Neural progenitor cell (in vitro differentiated cells): ENCODE measurements at places on chromosomes 13 and 19. TPM values are rescaled to one million over a fixed set of nuclear protein-coding genes. Genes with fewer than 3 reads are reported as not detected.

GRCh38 chr19:35352177-35352447, 4.4 kb downstream of the FFAR1 start:
- no peak for DNase-seq

DNA sequence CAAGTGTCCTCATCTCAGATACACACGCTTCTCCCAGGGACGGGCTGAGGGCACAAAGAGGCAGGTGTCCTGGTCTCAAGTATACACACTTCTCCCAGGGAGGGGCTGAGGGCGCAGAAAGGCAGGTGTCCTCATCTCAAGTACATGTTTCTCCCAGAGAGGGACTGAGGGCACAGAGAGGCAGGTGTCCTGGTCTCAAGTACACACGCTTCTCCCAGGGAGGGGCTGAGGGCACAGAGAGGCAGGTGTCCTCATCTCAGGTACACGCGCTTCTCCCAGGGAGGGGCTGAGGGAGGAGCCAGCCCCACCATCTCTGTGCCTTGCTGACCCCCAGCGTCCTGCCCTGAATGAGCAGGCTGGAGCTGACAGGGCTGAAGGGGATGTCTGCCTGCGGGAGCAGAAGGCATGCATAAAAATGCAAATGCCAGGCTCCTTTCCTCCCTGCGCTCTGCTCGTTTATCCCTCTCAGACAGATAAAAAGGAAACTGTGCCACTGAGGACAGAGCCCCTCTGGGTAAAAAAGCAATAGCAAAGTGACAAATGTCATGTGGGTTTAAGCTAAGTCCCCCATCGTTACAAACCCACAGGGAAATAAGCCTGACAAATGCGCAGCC, 96.1 kb upstream of the UQCRFS1 start:
- DNase-seq: peak; percentile 46

- DNase-seq: no peak
Observed at GRCh38 chr19:49957262-49957915, 3.6 kb downstream of the SIGLEC11 start.

DNA sequence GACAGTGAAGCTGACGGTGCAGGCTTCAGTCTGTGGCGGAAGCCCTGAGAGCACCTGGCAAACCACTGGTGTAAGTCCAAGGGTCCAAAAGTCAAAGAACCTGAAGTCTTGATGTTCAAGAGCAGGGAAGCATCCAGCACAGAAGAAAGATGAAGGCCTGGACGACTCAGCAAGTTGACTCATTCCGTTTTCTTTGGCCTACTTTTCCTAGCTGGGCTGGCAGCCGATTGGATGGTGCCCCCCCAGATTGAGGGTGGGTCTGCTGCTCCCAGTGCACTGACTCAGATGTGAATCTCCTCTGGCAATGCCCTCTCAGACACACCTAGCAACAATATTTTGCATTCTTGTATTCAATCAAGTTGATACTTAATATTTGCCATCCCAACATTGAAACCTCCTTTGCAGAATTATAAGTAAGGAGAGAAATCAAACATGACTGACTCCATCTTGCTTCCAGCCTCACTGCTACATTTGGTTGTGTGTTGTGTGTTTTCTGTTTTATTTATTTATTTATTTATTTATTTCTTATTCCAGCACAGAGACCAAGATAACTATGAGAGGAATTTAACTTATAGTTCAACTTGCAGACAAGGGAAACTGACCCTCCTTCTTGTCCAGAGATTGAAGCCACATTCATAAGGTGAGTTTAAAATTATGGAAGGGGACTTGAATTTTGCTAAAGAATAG, 32.8 kb downstream of the IGFL2 start:
- DNase-seq: no peak

GRCh38 chr19:51784922-51785690, 9.9 kb upstream of the FPR3 start:
- DNase-seq: no peak

DNA sequence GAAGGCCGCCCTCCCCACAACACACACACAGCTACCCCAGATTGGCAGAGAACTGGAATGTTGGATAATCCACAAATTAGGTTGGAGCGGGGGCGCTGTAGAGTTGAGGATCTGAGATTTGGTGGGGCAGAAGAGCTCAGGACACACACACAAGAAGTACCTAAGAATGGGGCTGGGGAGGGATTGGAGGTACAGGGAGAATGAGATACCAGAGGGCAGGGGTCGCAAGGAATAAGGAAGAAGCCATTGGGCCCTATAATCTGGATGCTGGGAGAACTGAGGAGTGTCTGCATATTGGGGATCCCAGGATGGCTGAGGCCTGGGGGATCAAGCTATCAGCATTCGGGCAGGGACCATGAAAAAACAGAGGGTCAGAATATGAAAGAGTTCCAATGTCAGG, 11.5 kb downstream of the SYT3 start:
- no peak for DNase-seq

DNA sequence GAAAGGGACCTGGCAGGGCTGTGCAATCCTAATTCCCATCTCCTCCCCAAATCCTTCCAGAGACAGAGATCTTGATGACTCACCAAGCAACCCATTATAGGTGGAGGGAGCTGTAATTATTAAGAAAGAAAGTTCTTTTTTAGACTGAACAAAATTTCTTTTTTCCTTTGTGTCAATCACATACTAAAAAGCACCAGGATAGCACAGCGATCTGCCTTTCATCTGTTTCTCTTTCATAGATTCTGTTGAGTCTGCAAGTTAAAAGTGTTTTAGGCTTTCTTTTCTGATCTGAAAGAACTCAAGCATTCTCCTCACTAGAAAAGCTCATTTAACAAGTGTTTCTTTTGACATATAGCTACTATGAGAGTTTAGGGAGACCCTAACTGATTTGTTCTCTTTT, 222.8 kb downstream of the DCT start:
- no peak for DNase-seq

DNA sequence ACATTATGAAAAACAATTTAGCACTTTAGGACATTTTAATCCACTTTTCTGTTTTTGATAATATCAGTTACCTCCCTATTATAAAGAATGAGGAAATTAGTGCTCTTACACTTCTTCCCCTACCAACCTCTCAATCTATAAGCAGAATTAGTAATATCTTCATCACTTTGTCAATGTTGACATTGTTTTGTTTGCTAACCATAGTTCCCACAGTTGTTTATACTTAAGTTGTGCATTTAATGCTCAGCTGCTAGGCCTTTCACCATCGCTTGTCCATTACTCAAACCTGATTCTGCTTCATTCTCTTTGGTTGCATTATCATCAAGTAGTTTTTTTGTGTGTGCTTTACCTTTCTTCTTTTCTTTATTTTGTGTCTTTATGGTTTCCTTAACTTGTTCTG, 132.1 kb downstream of the CDK8 start:
- no peak for DNase-seq

DNA sequence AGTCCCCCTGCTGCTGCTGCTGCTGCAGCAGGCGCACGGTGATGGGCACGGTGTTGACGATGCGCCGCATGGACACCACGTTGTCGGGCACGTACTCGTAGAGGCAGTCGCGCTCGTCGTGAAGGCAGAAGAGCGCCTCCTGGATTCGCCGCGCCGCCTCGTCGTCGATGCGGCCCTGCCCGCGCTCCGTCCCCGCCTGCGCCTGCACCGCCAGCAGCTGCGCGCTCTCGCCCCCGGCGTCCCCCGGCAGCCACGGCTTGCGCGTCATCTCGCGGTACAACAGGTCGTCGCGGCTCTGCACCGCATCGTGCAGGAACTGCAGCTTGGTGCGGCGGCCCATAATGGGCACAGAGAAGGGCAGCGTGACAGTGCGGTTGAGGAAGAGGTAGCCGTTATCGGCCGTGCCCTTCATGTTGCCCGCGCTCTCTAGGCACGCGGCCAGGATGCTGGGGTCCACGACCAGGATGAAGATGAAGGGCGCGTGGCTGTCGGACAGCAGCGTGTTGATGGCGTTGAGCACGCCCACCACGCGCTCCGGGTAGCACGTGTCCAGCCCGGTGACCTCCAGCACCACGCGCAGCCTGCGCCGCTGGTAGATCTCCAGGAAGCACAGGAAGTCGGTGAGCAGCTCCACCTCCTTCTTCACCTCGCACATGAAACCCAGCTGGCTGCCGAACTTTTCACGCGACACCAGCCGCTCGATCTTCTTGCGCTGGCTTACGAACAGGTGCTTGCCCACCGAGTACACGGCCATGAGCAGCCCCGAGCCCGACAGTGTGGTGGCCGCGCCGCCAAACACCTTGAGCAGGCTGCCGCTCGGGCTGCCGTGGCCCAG, 8.1 kb downstream of the NKPD1 start:
- peak; percentile 85 for DNase-seq

DNA sequence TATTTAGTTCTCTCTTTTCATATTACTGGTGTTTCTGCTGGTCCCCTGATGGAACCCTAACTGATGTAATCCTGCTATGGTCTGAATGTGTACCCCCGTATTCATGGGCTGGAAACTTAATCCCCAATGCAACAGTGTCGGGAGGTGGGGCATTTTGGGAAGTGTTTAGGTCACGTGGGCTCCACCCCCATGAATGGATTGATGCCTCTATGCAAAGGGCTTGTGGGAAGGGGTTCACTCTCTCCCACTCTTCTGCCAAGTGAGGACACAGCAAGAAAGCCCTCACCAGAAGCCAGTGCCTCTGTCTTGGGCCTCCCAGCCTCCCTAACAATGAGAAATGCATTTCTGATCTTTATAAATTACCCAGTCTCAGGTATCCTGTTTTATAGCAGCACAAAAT, 21.2 kb upstream of the UBAC2 start:
- DNase-seq: no peak

GRCh38 chr13:80196756-80197155, 144.2 kb downstream of the SPRY2 start:
- no peak for DNase-seq

GRCh38 chr19:5339950-5340636, 519 bp downstream of the PTPRS start:
- DNase-seq: peak; percentile 88

GRCh38 chr19:927780-928401, 2.1 kb downstream of the ARID3A start:
- no peak for DNase-seq

GRCh38 chr13:99976575-99976974, 5.0 kb upstream of the ZIC5 start:
- no peak for DNase-seq

- no peak for DNase-seq
Observed at GRCh38 chr13:69279213-69279612, 828.4 kb upstream of the ATXN8OS start.

DNA sequence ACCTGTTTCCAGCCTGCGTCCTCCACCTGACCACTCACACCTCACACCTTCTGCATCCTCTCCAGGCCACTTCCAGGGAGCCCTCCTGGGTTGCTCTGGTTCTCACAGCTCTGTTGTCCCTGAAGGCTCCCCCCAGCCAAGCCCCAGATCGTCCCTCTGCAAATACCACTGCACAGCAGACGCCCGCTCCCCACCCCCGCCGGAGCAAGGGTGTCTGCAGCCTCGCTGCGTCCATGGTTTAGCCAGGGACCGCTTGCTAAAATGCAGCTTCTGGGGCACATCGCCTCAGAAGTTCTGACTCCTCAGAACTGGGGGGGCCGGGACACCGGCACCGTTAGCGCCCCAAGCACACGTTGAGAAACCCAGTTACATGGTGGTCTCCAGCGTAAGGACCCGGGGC, 983 bp downstream of the LINGO3 start:
- no peak for DNase-seq

DNA sequence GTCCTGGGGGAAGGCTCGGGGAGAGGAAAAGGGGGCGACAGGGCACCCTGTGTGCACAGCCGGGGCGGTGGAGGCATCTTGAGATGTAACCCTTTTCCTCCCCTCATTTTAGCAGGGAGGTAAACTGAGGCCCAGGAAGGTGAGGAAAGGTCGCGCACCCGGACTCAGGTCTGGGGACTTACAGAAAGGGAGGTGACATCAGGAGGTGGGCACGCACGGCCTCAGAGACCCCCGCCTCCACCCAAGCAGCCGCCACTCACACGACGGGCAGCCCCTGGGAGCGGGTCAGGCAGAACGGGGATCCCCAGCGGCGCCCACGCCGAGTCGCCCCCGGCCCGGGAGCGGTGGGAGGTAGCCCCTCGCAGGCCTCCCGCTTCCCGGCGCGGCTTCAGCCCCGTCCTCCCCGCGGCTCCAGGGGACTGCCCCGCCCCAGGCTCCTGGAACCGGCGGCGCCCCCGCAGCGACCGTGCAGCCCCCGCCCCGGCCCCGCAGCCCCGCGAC, 477 bp downstream of the PIP5K1C start:
- DNase-seq: no peak

DNA sequence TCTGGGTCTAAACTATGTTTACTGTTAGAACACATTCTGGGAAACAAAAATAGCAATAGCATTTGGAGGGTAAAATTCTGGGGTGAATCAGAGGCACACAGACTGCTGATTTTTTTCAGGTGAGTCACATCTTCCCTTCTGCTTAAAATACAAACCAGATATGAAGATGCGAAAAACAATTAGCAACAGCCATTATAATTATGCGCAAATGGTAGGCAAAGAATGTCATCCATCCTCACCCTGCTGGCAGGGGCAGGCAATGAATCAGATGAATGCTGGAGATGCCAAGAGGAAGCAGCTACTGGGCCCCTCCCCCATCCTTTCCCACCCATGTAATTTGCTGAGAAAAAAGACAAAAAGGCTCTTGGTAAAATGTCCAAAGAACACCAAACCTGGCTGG, 282.9 kb downstream of the KLF5 start:
- DNase-seq: no peak

DNA sequence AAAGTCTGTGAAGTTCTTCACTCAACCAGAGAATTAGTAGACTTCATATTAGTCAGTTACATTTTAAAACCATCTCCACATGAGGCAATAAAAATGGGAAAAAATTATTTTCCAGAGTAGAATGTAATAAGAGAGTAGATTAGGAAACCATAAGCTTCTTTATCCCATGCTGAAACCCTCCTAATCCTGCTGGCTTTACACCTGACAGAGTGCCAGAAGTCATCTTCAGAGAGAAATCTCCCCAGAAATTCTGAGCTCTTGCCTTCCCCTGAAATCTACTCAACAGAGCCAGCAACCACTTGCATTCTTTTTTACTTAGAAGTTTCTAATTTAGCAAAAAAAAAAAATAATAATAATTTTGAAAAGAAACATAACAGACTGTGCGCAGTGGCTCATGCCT, 279.9 kb downstream of the NHLRC3 start:
- DNase-seq: no peak

DNA sequence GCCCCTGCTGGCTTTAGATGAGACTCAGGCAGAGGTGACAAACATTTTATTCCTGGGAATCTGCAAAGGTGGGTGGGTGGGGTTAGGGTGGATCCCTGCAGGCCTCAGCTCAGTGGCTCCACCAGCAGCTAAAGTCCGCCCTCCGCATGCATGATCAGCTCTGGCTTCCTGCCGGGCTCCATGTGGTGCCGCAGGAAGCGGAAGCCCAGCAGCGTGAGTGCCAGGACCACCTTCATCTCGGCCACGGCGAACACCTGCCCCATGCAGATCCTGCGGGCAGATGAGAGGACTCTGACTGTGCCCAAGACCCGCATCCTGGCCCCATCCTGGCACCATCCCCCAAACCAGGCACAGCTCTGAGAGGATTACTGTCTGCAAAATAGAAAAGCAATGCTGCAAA, 26.3 kb downstream of the CYP4F2 start:
- no peak for DNase-seq

SIGLEC10 gene
- total RNA-seq: not detected in 2 replicates

KLK3 gene
- total RNA-seq: not detected in 2 replicates

CLEC17A gene
- 0.31 TPM in 1 of 2 replicates, not detected in the other for total RNA-seq

PALM3 gene
- 4.0 TPM in 1 of 2 replicates, not detected in the other for total RNA-seq

ADAMTS10 gene
- 5.8 and 7.9 TPM in 2 replicates for total RNA-seq

SLC10A2 gene
- total RNA-seq: not detected in 2 replicates

ZNF229 gene
- 8.4 and 11.2 TPM in 2 replicates for total RNA-seq

ANKRD24 gene
- 0.15 and 2.3 TPM in 2 replicates for total RNA-seq

PCDH20 gene
- 0.17 and 0.31 TPM in 2 replicates for total RNA-seq

SEMA6B gene
- total RNA-seq: 22.6 and 82.3 TPM in 2 replicates

PLK5 gene
- 0.81 TPM in 1 of 2 replicates, not detected in the other for total RNA-seq

MED29 gene
- 27.0 and 28.2 TPM in 2 replicates for total RNA-seq

TRPC4 gene
- total RNA-seq: 17.7 and 21.1 TPM in 2 replicates

TLE6 gene
- 0.22 and 1.8 TPM in 2 replicates for total RNA-seq

CERS1 gene
- 1.9 and 7.6 TPM in 2 replicates for total RNA-seq

ACER1 gene
- not detected in 2 replicates for total RNA-seq

C19orf67 gene
- not detected in 2 replicates for total RNA-seq
